Left lung (tissue), 14 donors: ENCODE measurements at places on chromosomes 16 and 17. TPM values are rescaled to one million over a fixed set of nuclear protein-coding genes. Genes with fewer than 3 reads are reported as not detected.
A peak's percentile ranks its signal among the peaks of the same experiment; 100 is the strongest.

DNA sequence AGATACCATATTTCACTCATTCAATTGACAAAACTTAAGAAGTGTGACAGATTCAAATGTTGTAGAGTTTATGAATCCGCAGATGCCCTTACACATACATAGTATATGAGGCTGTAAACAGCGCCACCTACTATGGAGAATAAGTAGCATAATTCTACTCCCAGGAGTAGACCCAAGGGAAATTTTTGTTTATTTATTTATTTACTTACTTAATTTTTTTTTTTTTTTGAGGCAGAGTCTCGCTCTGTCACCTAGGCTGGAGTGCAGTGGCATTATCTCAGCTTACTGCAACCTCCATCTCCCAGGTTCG lies 35.5 kb downstream of the GAN start:
- H3K27ac ChIP-seq: no peak overlapping the region
- H3K36me3 ChIP-seq: no peaks in the 10 kb centered on the region
- no peak overlapping the region for H3K4me3 ChIP-seq
- H3K27me3 ChIP-seq: no peaks in the 10 kb centered on the region
- H3K4me1 ChIP-seq: no peaks in the 10 kb centered on the region

DNA sequence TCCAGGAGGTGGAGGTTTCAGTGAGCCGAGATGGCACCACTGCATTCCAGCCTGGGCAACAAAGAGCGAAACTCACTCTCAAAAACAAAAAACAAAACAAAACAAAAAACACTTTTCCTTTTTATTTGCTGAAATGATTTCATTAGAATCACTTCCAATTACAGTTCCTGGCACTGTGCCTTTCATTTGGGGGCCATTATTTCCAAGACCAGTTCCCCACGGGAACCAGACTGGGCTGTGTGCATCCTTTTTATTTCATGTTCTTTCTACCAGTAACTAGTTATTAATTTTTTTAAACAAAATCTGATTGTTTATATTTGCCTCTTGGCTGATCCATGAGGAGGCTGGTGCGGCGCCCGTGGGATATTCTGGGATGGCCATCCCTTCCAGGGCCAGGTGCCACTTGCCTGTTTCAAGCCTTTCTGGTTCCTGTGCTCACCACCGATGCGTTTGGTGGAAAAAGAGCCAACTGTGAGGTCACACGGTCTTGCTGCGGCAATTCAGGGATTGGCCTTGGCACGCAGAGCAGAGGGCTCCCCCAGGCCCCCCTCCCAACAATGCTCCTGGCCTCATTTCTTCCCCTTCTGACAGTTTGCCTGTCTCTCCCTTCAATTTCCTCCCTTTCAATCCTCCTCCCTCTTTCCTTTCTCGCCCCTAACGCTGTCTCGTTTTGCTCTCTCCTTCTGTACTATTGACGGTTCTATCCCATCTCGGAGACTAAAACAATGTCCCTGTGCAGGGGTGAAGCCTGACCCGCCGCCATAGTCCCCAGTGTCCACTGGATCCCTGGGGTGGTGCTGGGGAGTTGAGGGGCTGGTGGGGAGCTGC lies 13.4 kb downstream of the UBALD1 start:
- H3K27me3 ChIP-seq: peaks cover 16% of the 10 kb centered on the region
- H3K4me3 ChIP-seq: no peak overlapping the region
- no peaks in the 10 kb centered on the region for H3K36me3 ChIP-seq
- DNase-seq: peak; percentile 71
- H3K27ac ChIP-seq: no peak overlapping the region

DNA sequence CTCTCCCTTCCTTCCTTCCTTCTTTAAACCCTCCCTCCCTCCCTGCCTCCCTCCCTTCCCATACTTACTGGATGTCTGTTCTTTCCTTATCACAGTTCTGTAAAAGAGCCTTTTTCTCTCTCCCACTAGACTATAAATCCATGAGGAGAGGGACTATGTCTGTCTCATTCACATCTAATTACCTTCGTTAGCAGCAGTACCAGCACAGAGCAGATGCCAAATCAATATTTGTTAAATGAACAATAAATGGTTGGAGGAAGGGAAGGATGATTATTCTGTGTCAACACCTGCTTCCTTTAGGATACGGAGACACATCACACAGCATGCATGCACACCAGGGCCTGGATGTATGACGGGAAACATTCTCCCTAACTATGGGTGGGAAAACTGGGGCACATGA lies 94.2 kb downstream of the DNAH3 start:
- H3K27ac ChIP-seq: no peak overlapping the region
- no peak for DNase-seq
- no peak overlapping the region for H3K4me3 ChIP-seq
- H3K4me1 ChIP-seq: no peaks in the 10 kb centered on the region
- no peaks in the 10 kb centered on the region for H3K36me3 ChIP-seq
- H3K27me3 ChIP-seq: peaks cover 5% of the 10 kb centered on the region

DNA sequence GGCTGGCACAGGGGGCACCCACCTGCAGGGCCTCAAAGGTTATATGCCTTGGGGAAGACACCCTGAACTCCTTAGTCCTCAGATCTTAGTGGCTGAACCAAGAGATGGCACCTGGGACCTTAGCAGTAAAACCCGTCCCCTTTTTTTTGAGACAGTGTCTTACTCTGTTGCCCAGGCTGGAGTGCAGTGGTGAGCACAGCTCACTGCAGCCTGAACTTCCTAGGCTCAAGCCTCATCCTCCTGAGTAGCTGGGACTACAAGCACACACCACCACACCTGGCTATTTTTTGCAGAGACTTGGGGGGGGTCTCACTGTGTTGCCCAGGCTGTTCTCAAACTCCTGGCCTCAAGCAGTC lies 237.2 kb downstream of the MRTFB start:
- H3K27me3 ChIP-seq: no peaks in the 10 kb centered on the region
- H3K27ac ChIP-seq: no peak overlapping the region
- H3K36me3 ChIP-seq: no peaks in the 10 kb centered on the region
- peaks cover 5% of the 10 kb centered on the region for H3K4me1 ChIP-seq
- no peak for DNase-seq

DNA sequence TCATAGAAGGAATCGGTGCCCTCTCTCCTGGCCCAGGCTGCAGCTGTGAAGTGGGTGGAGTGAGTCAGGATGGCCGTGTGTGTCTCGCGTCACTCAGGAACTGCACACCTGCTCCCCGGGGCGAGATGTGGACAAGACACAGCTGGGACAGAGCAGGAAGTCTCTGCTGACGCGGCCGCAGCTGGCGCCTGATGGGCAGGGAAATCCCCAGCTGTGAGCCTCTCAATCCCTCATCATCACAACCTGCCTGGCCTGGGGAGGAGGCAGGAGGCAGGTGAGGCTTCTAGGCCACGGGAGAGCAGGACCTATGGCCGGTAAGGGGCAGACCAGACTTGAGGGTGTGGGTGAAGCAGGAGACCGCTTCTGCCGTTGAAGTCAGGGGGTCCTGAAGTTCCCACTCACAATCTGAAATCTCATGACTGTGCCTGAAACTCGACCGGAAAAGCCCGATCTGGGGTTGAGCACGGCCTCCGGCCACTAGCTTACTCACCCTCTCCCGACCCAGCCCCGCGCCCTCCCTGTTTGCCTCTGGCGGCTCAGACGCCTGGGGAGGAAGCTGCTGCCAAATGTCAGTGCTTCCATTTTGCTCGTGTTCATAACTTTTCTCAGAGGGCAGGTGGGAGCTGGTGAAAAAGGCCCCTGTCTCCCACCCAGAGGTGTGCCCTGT lies 1.1 kb upstream of the TRPV3 start:
- H3K4me1 ChIP-seq: no peaks in the 10 kb centered on the region
- no peaks in the 10 kb centered on the region for H3K36me3 ChIP-seq
- no peak for DNase-seq
- H3K4me3 ChIP-seq: no peak overlapping the region

GRCh38 chr17:56298846-56299245 lies 145.6 kb downstream of the ANKFN1 start:
- peaks cover 7% of the 10 kb centered on the region for H3K4me1 ChIP-seq
- H3K36me3 ChIP-seq: no peaks in the 10 kb centered on the region
- no peaks in the 10 kb centered on the region for H3K27me3 ChIP-seq
- no peak for DNase-seq

DNA sequence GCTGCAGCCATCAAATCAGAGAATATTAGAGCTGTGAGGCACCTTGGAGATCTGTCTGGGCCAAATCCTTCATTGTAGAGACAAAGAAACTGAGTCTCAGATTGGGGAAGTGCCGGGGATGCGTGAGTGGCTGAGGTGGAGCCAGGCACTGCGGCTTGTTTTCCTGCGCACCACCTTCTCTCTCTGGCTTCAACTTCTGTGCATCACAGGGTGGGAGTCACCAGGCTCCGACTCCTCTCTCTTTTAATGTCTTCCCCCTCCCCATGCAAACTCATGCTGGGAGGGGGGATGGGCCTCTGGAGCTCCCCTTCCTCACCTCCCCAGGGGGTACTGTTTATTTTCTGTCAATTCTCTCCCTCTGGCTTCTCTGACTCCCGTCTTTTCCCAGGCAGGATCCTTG lies 8.7 kb upstream of the ETV4 start:
- no peak overlapping the region for H3K4me3 ChIP-seq
- no peak overlapping the region for H3K27ac ChIP-seq
- DNase-seq: no peak
- H3K4me1 ChIP-seq: no peaks in the 10 kb centered on the region
- H3K27me3 ChIP-seq: peaks cover 23% of the 10 kb centered on the region

DNA sequence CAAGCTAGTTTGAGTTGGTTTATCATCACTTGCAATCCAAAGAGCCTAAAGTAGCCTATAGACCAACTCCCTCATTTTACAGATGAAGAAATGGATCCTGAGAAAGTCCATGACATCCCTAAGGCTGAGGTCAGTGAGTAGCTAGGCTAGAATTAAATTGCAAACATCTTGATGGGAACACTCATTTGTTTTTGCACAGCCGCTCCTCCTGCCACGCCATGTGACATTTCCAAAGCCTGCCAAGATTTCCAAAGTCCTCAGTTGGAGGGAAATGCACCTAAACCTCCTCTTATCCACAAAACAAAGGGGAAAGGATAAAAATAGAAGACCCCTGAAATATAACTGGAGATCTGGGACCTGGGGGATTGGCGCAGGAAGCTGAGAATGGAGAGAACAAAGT lies 15.0 kb downstream of the TMEM92 start:
- no peak for DNase-seq
- H3K4me3 ChIP-seq: no peak overlapping the region
- H3K36me3 ChIP-seq: no peaks in the 10 kb centered on the region
- H3K4me1 ChIP-seq: peaks cover 18% of the 10 kb centered on the region
- peak overlapping the region; percentile 86 for H3K27ac ChIP-seq

GRCh38 chr16:84751241-84751640 lies 51.4 kb downstream of the USP10 start:
- H3K27ac ChIP-seq: peak overlapping the region; percentile 85
- no peak for DNase-seq

- H3K4me3 ChIP-seq: no peak overlapping the region
- peak overlapping the region; percentile 72 for H3K27ac ChIP-seq
- no peaks in the 10 kb centered on the region for H3K27me3 ChIP-seq
- no peaks in the 10 kb centered on the region for H3K36me3 ChIP-seq
These were observed 7.4 kb downstream of the PNPO start for GRCh38 chr17:47948706-47949196.

DNA sequence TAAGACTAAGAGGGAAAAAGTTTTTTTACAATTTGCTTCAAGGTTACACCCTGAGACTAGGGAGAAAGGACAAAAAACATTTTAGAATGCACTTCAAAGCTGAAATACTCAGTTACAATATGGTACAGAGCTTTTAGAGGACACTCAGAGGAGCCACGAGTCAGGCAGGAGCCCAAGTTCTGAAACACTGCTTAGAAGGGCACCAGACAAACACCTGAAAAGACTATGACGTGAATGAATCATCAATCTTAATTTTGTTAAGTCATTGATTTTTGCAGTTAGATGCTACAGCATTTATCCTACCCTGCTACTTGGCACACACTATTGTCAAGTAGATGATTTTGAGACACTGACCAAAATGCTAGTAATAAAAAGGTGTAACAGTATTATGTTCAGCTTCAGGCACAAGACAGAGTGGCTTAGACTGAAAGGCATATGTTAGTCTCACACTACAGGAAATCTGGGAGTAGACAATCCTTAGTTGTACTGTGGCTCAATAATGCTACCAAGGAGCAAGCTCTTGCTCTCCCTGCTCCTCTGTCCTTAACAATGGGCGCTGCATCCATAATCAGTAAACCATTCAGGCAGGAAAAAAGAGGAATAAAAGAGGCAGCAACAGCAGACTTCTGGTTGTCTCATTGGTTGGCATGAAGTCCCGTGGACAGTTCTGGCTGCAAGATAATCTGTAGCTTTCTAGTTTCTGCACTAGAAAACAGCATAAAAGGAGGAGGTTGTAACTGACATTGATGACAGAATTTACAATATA lies 151.8 kb downstream of the ABCA8 start:
- DNase-seq: no peak
- H3K4me3 ChIP-seq: no peak overlapping the region
- no peak overlapping the region for H3K27ac ChIP-seq
- H3K4me1 ChIP-seq: no peaks in the 10 kb centered on the region
- H3K27me3 ChIP-seq: no peaks in the 10 kb centered on the region
- H3K36me3 ChIP-seq: no peaks in the 10 kb centered on the region

DNA sequence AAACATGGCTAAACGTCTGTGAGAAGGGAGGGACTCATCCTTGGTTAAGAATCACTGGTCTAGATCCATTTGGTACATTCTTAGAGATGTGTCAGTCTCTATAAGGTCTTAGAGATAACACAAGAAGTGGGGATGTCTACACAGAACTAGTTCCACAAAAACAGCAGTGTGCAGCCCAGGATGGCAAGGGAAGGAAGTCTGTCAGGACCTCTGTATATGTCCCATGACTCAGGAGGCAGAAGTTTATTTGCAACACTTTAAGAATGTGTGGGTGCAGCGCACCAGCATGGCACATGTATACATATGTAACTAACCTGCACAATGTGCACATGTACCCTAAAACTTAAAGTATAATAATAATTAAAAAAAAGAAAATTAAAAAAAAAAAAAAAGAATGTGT lies 548.5 kb upstream of the SOX9 start:
- no peak overlapping the region for H3K4me3 ChIP-seq
- H3K4me1 ChIP-seq: no peaks in the 10 kb centered on the region
- no peaks in the 10 kb centered on the region for H3K27me3 ChIP-seq
- no peak for DNase-seq

CALCOCO2 gene
- total RNA-seq: 116 TPM

LPCAT2 gene
- total RNA-seq: 18.8 TPM

SETD1A gene
- total RNA-seq: 12.1 TPM

NDRG4 gene
- 15.1 TPM for total RNA-seq

PRSS53 gene
- 1.9 TPM for total RNA-seq

SLFN14 gene
- 0.21 TPM for total RNA-seq

CCL1 gene
- total RNA-seq: not detected

TLK2 gene
- total RNA-seq: 32.2 TPM

UBE2Z gene
- 65.8 TPM for total RNA-seq

RAB40C gene
- total RNA-seq: 32.9 TPM

CWC25 gene
- total RNA-seq: 15.0 TPM

PMP22 gene
- total RNA-seq: 109 TPM
